Effector memory CD4-positive, alpha-beta T cell (primary cell): ENCODE measurements at places on chromosomes 11 and 22.

DNA sequence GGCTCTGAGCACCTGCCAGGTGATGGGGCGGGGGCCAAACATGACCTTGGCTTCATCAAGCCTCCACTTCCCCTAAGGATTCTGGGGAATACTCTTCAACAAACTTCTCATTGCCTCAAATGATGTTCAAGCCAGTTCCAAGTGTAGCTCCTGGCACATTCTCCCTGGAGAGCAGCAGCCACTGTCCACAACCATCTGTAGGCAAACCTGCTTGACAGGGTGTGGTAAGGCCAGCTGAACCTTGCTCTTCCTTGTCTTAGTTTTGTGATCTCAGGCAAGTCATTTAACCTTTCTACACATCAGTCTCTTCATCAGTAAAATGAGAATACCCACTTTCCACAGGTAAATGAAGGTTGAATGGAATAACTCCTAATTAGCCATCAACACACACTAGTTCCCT is 323.3 kb downstream of the TENM4 start:
- DNase-seq: no peak

GRCh38 chr11:120977266-120978137 is 46.4 kb upstream of the TBCEL start:
- DNase-seq: no peak

- DNase-seq: no peak
These were observed 21.1 kb downstream of the RFPL3 start for GRCh38 chr22:32378707-32379272.

GRCh38 chr11:115385226-115385625 is 119.0 kb downstream of the CADM1 start:
- no peak for DNase-seq

- peak; percentile 45 for DNase-seq
These were observed 39.5 kb downstream of the TP53I11 start for GRCh38 chr11:44911029-44911814.

GRCh38 chr11:17960091-17960490 is 52.8 kb downstream of the SERGEF start:
- no peak for DNase-seq

- no peak for DNase-seq
These were observed 119.9 kb downstream of the CTTN start for GRCh38 chr11:70517988-70518907.

GRCh38 chr11:76654298-76654851 is 16.2 kb downstream of the LRRC32 start:
- no peak for DNase-seq

DNA sequence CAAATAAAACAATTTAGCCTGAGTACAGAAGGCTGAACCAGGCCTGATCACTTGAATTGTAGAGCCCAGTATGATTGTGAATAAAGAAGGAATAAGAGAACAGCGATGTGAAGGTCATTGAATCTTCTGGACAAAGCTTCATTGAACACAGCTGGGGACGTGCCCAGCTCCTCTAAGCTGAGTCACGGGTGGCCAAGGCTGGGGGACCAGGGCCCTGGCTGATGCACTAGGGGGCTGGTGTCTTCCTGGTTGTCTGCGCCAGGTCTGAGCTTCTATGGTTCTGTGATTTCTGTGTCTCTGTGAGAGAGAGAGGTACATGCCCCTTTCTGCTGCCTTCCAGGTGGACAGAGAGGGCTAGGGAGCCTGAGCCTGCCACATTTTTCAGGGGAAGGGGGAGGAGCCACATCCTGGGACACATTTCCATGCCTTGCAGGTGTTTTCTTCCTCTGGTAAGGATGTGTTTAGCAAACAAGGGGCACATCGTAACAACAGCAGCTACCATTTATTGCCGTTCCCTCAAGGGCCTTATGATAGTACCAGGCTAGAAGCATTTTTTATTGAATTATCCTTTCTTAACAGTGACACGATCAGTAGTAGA is 135.7 kb downstream of the C11orf91 start:
- DNase-seq: no peak
